ENCODE measurements at places on chromosomes 11 and 22.

- DNase-seq: no peak
Measured at GRCh38 chr22:24977370-24978221, 25.1 kb downstream of the KIAA1671 start.

GRCh38 chr22:43796567-43796966, 15.5 kb downstream of the EFCAB6 start:
- no peak for DNase-seq

GRCh38 chr11:82960779-82961143, 59.2 kb downstream of the DDIAS start:
- no peak for DNase-seq

GRCh38 chr11:11265994-11266606, 87.0 kb downstream of the CSNK2A3 start:
- no peak for DNase-seq

GRCh38 chr11:125720781-125721180, 25.3 kb upstream of the PATE1 start:
- DNase-seq: no peak

DNA sequence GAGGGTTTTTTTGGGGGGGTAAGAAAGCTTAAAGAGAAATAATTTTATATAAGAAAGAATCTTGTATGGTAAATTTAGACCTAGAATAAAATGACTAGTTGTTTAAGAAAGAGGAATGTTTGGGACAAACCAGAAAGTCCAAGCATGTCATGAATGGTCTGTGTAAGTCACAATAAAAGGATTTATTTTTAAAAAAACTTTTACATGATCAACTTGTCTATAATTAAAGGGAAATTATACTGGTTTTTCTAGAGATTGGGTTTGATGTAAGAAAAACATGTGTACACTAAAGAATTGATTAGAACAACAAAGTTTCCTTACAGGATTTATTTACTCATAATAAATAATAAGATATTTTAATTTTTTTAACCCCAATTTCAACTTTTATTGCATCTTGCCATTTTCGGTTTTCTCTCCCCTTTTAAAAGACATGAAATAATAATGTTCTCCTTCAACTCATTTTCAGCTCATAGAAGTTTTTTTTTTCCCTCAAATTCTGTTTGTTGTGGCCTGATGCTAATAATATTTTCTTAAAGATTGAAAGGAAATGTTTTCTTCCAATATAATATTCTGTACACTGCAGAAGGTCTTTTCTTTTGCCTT, 35.4 kb upstream of the INCENP start:
- no peak for DNase-seq
